ENCODE measurements at places on chromosomes 1 and 21.

DNA sequence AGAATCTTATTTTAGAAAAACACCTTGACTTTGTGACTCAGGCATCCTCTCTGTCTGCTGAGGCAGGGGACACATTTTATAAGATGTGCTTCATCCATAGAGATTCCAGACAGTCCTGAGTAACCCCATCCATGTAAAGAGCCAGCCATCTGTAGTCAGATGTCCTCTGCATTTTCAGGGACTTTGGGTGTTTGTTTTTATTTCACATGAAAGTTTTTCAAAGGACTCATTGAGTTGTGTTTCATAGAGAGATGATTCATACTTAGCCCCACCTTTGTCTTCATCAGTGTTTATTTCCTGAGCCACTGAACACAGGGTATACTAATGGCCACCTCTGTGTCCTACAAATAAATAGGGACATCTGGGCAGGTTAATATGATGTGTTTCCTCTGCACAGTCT is 280.4 kb downstream of the CACNA1E start:
- DNase-seq, result no peak

DNA sequence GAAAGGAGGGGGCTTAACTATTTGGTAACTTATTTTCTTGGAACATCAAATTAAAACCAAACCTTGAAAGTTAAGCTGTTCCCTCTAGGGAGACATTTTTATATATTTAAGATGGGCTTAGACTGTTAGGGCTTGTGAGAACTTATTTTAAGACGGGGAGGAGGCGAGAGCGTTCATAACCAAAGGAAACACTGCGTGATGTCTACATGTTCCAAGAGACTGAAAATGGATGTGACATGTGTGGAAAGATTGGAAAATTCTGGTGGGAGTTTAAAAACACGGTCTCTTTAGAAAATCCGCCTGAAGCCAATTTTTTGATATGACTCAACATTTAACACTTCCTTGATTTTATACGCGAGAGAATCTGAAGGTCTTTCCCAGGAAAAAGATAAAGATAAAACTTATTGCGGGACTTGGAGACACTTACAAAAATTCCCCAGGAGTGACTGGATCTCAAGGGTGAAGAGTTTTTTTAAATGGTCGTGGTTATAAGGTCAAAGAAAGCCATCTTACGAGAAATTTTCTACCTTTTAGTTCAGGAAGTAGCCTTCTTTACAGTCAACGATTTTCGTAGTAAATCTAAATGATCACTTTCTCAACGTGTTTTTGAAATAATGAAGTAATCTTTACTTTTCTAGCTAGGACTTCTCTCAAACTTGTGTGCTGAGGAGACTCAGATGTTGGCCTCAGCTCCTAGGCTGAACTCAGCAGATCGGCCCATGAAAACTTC is 828 bp downstream of the PNRC2 start:
- DNase-seq, result peak; percentile 59

- no peak for DNase-seq
These were observed 653 bp upstream of the IFFO2 start for GRCh38 chr1:18957136-18957521.

GRCh38 chr1:226519135-226519534 is 29.4 kb upstream of the STUM start:
- no peak for DNase-seq

- no peak for DNase-seq
These were observed 537.2 kb downstream of the NPHP4 start for GRCh38 chr1:5455056-5455455.

- DNase-seq, result no peak
These were observed 20.3 kb upstream of the CSF1 start for GRCh38 chr1:109890115-109890953.

- no peak for DNase-seq
These were observed 14.6 kb downstream of the MTX1 start for GRCh38 chr1:155223047-155223446.

- DNase-seq, result no peak
These were observed 29.8 kb upstream of the TRIM33 start for GRCh38 chr1:114540821-114541220.

DNA sequence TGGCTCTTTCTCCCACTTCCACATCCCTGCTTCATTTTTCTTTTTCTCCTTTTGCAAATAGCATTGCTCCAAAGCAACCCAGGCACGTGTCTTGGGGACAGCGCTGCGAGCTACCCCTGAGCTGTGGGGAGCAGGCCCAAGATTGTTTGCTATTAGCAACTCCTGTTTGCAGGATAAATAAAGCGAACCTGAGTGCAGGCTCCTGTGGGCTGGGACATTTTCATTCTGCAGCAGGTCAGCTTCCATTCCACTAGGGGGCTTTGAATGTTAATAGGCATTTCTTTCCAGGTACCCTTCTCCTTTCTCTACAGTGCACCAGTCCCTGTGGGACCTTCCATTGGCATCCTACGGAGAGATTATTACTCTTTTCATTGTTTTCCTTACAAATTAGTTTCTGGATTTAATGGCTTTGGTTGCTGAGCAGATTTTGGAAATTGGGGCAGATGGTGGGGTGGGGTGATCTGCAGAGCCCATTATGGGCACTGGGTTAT is 54.0 kb downstream of the OLFML3 start:
- peak; percentile 15 for DNase-seq

DNA sequence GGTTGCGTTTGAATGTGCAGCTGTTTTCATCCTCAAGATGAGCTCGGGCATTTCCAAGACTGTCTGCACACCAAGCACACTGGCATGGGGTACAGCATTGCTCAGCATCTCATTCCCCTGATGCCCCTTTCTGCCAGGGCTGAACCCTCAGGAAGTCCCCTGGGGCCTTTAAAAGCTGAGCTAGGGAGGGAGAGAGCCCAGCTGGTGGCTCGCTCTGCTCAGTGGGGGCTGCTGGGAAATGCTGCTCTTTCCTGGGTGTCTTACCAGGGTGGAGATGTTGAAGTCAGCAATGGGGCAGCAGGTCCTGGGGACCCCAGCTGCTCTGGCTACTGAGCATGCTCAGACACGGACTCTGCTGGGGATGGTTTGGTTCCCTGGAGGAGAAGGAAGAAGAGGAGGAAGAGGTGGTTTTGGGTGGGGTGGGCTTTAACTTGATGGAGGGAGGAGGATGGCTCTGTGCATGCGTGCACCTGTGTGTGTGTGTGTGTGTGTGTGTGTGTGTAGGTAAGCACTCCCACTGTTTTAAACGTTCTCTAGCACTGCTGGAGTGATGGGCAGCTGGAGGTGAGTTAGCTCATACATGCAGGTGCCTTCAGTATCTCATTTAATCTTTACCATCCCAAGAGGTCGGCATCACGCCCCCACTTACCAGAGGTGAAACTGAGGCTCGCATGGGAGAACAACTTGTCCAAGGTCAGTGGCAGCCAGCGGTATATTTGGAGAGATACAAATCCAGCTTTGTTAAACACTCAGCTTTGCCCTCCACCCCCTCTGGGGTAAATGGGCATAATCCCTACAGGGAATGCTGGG is 40.9 kb downstream of the ACTL8 start:
- no peak for DNase-seq

DNA sequence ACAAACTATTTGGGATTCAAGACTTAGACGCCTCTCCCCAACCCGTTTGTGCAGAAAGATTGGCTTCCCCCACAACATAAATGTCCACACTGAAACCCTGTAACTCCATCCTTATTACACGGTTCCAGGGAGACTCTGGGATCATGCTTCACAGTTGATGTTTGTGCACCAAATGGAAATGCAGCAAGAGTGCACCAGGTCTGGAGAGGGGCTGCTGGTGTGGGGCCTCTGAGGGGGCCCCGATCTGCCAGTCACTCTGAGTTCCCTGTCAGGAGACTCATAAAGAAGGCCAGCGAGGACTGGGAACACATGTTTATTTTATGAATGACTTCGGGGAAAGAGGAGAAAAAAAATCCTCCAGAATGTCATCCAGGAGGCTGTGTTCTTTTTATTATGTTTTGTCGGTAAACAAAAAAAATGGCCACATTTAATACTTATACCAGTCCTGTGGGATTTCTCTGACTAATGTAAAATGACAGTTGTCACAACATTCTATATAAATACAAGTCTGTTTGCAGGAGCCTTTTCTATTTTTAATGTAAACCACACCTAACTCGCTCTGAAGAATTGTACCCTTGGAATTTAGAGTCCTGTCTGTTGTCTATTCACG is 439.1 kb upstream of the VAMP3 start:
- no peak for DNase-seq

GRCh38 chr1:7707527-7707926 is 63.6 kb upstream of the VAMP3 start:
- DNase-seq, result no peak

DNA sequence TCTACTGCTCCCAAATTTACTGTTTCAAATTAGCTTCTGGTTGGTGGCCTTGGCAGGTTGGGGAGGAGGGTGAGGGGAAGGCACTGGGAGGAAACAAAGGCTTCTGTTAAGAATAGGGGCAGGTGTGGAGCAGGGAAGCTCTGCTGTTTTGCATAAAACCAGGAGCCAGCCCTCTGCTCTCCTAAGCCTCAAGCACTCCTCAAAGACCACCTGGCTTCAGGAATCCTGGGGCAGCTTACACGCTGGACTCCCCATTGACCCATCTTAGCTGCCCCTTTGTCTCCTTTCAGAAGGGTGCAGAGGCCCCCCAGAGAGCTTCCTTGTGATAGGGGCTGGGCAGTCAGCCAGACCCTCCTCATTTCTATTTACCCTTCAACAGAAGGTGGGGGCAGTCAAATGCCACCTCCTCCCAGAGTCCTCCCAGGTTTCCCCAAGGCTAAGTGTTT is 11.5 kb upstream of the DHRS3 start:
- DNase-seq, result no peak

GRCh38 chr21:44617071-44617501 is 5.2 kb downstream of the KRTAP10-8 start:
- DNase-seq, result no peak

DNA sequence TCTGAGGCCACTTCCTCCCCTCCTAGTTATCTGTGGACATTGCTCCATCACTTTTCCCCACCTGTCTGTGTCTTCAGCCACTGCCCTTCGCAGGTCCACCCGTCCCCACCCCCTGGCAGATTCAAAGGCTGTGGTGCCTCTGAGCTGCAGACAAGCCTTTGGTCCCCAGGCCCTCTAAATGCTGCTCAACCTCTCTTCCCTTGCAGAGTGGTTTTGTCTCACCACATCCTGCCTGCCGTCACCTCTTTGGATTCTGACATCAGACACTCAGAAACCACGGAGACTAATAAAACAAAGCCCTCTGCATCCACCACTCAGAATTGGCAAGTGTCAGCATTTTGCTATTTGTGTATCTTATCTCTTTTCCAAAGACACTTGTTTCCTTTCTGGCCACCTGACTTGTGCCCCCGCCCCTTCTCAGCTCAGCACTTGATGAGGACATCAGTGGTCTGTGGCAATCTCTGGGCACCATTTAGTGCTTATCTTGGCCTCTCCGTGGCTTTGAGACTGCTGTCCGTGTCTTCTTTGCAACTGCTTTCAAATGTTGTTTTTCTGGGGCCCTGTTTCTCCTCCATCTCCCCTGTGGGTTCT is 7.7 kb downstream of the CNIH3 start:
- peak; percentile 85 for DNase-seq
